ENCODE measurements at places on chromosomes 4 and X.

- DNase-seq = no peak
Observed at GRCh38 chr4:109590905-109591304, 30.9 kb downstream of the MCUB start.

DNA sequence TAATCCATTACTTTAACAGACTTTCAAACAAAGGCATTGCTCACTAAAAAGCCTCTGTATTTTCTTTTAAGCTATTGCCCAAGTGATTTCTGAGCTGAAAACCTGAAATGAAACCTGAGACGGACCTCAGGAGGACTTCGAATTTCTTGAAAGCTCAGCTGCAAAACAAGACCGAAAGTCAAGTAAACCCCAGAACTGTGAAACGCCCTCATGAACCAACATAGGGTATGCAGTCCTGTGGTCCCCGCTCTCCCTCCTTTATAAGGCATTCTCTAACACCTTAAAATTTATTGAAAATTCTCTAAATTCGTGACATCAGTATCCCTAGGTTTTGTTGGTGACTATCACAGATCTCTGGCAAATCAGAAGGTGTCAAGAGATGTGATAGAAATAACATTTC lies 91.8 kb downstream of the SHISA3 start:
- no peak for DNase-seq

- DNase-seq = no peak
Observed at GRCh38 chrX:20393944-20394343, 127.2 kb upstream of the RPS6KA3 start.

DNA sequence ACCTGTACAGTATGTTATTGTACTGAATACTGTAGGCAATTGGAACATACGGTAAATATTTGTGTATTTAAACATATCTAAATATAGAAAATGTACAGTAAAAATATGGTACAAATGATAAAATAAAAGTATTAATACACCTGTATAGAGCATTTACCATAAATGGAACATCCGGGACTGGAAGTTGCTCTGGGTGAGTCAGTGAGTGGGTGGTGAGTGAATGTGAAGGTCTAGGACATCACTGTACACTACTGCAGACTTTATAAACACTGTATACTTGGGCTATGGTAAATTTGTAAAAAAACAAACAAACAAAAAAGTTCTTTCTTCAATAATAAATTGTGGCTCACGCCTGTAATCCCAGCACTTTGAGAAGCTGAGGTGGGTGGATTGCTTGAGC lies 52.4 kb upstream of the FHL1 start:
- DNase-seq = no peak

DNA sequence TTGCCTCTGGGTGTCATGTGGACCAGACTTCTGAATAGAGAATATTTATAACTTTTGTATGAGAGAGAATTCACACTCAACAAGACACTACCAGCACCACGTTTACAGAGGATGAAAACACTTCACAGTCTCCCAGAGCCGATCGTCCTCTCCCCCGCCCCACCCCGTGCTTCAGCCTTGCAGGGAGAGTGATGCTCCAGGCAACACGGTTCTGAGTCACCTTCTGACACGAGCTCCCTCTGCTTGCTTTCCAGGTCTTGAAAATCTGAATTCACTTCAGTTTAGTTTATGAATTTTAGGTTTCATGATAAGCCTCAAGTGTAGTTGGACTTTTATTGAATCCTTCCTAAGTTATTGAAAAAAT lies 59.8 kb downstream of the CPLX1 start:
- no peak for DNase-seq

- DNase-seq = no peak
Observed at GRCh38 chrX:70175338-70175737, 1.9 kb upstream of the DGAT2L6 start.

DNA sequence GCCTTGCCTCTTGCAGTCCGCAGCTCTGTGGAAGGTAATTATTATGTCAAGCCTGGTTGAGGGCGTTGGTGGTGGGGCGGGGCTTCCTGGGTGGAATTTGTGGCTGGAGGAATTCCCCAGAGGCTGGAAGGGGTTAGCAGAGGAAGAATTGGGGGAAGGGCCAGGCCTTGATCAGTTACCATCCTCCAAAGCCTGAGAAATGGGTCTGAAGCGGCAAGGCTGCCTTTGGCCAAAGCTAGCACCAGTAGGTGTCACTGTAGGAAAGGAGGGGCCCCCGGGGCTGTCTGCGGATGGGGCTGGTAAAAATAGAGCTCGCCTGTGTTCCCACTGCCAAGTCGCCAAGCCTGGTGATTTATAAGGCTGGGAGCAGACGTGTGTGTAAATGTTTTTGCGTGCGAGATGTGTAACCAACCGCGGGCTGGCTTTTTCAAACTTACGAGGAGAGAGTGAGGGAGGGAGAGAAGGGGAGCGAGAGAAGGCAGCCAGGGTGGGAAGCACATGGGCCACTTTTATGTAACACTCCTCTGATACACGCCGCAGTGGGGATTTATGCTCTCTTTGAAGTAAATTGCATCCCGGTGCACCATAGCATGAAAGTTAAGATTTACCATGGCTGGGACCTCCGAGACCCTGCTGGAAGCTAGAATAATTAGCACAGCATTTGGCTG lies 367.0 kb downstream of the BCOR start:
- peak; percentile 30 for DNase-seq

DNA sequence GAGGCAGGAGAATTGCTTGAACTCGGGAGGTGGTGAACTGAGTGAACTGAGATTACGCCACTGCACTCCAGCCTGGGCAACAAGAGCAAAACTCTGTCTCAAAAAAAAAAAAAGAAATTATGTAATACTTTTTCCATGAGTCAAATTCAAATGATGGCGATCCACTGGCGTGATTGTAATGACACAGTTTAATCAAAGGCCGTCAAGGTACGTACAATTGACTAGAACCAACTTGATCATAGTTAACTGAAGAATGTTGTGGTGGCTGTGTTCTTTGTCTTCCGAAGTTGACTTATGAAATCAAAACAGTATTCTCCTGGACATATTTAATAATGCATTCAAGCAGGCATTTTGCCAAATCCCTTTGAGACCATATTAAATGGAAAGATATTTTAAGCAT lies 318.6 kb upstream of the FAT1 start:
- no peak for DNase-seq

DNA sequence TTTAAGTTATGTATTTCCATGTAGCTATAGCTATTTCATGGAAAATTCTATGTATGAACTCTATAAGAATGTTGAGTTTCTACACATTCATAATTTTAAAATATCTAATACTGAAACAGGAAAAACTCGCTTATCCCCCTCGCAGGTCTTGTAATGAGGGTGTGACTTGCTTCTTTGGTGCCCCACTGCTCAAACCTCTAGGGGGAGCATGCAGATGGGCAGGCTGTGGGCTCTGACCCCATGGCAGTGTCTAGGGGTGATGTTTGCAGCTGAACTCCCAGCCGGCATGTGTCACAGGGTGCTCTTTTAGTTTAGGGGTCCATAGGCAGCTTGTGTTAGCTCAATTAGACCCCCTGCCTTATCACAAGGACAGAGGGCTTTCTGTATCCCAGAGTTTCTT lies 1825.7 kb upstream of the ADGRL3 start:
- no peak for DNase-seq

DNA sequence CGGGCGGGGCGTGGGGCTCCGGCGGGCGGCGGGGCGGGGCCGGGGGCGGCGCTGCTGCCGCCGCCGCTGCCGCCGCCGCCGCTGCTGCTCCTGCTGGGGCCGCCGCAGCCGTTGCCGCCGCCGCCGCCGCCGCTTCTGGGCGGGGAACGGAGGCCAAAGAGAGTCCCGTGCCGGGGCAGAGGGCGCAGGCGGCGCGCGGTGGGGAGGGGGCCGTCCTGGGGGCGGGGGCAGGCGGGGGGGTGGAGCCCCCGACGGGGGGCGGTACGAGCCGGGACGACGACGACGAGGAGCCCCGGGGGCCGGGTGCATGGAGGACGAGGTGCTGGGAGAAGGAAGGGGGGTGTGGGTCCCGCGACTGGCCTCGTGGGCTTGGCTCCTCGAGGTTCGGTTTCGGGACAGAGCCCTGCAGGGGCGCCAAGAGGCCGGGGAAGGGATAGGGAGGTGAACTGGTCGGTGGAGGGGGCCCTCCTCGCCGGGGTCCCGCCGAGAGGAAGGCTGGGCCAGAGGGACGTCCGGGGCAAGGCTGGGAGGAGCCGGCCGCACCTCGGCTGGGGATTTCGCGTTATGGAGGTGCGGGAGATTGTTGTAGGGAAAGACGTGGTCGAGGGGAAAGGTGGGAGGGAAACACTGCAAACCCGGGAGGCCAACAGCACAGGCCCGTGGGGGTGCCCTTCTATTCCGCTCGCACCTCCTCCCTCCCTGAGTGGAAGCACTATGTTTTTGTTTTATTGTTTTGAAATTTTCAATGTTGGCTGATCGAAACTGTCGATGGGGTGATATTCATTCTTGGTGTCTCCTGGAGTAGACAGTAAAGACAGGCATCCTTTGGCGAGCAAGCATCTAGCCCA lies 1.9 kb downstream of the BCORL1 start:
- DNase-seq = peak; percentile 11

DNA sequence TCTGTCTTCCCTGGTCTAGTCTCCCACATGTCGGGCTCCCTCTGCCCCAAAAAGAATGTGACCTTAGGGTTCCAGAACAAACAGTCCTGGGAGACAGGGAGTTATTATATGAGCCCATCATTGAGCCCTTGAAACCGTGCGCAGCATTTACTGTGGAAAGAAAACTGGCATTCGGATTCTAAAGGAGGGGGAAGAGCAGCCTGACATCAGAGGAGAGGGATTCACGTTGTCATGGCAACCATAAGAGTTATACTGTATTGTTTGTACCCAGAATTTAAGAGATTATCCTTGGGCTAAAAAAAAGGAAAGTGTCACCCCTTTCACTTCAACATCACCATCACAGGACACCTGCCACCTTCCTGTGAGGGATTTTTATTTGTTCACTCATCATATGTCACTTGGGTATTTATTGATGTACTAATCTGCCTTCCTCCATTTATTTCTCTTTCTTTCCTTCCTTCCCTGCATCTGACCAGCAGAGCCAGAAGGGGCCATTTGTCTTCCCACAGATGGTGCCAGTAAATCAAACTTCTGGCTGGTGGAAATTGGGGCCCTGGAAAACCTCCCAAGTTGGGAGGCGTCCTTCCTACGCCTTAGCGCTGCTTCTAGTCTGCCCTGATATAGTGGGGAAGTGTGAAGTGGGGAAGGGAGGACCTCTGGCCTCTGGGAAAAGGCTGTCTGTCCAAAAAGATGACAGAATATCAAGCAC lies 64.9 kb upstream of the FRMPD3 start:
- no peak for DNase-seq

- no peak for DNase-seq
Observed at GRCh38 chrX:150680974-150681373, 12.2 kb upstream of the MTMR1 start.

DNA sequence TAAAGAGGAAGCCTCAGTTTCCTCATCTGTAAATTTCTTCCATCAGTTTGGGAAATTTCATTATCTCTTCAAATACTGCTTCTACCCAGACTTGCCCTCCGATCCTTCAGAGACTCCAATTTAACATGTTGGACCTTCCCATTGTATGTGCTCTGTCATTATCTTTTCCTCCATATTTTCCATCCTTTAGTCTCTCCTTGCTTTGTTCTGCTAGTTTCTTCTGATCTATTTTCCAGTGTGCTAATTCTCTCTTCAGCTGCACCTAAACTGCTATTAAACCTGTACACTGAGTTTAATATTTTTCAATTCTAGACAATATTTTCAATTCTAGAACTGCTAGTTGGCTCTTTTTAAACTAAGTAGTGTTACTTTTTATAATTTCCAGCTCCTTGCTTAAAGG lies 65.5 kb downstream of the EVC start:
- DNase-seq = no peak

DNA sequence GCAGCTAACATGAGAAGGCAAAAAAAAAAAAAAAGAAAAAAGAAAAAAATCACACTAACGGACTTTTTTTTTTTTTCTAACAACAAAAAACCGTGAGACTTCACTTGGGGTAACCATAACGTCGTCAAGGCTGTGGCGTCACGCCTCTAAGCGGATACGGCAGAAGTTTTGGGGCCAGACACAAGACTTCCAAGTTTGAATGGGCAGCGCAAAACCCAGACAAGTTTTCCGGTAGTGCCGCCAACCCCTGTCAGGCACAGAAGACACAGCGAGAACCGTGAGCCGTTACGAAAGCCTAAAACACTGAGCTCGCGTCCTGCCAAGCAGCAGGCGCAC lies 556 bp upstream of the SMARCA5 start:
- no peak for DNase-seq

- no peak for DNase-seq
Observed at GRCh38 chr4:184635381-184635780, 13.9 kb downstream of the CASP3 start.

DNA sequence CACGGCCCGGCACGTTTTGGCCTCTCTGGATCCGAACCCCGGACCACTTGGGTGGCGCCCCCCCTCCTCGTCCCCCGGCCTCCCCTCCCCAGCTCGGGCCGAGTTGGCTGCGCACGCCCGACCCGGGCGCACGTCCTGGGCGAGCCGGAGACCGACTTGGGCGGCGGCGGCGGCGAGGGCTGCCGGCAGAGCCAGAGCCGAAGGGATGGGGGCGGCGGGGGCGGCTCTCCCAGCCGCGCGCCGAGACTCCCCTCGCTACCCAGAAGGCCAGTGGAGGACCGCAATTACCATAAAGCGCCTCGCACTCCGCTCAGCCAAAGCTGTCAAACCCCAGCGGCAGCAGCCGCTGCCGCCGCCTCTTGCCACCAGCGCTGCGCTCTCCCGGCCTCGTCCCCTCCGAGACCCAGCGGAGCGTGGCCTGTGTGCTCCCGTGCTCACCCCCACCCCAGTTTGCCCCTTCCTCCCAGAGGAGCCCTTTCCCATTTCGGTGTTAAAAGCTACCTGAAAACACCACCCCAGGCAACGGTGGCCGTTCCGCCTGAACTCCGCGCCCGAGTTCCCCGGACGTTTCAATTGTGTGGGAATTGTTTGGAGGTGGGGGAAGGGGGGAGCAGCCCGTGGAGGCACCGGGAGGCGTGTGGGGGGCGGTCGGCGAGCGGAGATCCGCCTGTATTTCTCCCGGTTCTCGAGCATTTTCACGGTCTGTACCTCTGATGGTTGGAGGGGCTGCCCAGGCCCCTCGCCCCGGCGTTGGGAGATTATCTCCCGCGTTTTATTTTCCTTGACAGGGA lies 701 bp upstream of the BCOR start:
- peak; percentile 44 for DNase-seq

- peak; percentile 2 for DNase-seq
Observed at GRCh38 chr4:28686618-28687017, 1826.0 kb downstream of the STIM2 start.

GRCh38 chr4:98493296-98493695 lies 165.1 kb downstream of the TSPAN5 start:
- no peak for DNase-seq

DNA sequence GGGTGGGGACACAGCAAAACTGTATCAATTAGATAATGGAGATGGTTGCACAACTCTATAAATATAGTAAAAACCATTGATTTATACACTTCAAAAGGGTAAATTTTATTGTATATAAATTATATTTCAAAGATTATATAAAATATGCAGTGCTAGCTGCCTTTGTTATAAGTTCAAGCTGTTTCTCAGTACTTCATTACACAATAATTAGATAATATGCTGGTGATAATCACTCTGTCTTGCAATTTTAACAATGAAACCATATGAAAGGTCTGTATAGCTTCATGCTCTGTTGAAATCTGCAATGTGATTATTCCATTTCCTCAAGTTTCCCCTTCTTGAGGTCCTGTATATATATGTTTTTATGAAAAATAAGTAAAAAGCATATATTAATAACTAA lies 73.4 kb upstream of the PLS3 start:
- no peak for DNase-seq

- DNase-seq = no peak
Observed at GRCh38 chrX:78314561-78314960, 12.8 kb downstream of the CYSLTR1 start.
